Sciatic nerve (tissue), 2 donors: ENCODE measurements at places on chromosomes 16 and 17. TPM values are rescaled to one million over a fixed set of nuclear protein-coding genes. Genes with fewer than 3 reads are reported as not detected.
A peak's percentile ranks its signal among the peaks of the same experiment; 100 is the strongest.

Gene AURKB
- total RNA-seq = 48.5 TPM

Gene RTN4RL1
- total RNA-seq = 5.8 TPM

Gene SLX1A
- total RNA-seq = 18.5 TPM

Gene KIF18B
- total RNA-seq = 0.40 TPM

Gene ZNF423
- 25.3 TPM for total RNA-seq

Gene ZNF750
- not detected for total RNA-seq

DNA sequence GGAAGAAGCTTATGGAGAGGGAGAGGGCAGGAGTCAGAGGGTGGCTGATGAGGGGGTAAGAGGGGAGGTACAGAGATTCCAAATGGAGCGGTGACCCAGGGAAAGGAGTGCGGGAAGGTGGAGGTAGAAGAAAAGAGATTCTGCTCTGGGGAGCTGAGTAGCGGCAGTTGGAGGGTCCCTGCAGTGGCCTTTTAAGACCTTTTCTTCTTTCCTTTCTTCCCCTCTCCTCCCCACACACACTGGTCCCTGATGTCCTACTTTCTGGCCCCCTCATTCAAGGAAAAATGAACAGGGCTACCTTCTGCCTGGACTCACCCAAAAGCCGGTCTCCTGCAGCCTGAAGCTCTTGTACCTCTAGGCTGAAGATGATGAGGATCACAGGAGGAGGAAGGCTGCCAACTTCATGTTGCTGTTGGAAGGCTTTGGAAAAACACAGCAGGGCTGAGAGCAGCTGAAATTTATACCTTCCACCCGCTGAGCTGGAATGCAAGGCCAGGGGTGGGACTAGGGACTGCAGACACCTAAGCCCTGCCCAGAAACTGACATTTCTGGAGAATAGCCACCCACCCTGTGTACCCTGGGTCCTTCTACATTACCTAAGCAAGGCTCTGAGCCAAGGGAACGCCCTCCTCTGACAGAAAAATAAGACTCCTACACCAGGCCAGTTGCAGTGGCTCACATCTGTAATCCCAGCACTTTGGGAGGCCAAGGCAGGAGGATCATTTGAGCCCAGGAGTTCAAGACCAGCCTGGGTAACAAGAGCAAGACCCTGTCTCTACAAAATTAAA is 9.4 kb upstream of the HEATR6 start:
- no peak for DNase-seq

- no peak for DNase-seq
These were observed 7.9 kb upstream of the SLC39A11 start for GRCh38 chr17:73100363-73100762.

DNA sequence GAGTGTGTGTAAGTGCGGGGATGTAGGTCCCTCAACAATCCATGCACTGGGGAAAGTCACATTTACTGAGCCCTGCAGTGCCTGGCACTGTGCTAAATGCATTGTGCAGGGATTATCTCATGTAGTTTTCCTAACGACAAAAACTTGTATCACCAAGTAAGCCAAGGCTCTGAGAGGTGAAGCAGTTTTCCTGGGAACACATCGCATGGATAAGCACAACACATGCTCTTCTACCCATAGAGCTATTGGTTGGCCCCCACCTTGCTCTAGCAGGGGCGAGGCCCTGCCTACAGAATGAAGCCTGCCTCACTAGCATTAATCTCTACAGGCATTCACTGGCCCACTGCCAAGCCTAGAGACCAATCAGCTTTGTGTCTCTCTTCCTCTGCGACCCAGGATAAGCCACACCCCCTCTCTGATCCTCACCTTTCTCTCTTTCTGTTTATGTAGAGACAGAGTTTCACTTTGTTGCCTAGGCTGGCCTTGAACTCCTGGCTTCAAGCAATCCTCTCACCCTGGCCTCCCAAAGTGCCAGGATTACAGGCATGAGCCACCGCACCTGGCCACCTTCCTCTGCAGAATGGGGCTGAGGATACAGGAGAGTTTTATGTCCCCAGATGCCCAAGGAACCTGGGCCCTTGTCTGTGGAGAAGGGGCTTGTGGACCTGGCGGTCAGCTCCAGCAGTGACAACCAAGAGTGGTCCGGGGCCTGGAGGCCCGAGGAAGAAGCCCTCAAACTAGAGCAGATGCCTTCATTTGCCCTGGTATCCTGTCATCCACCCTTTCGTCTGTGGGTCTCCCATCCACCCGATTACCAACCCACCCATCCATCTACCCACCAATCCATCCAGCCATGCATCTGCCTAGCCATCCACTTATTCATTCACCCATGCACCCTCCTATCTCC is 12.8 kb downstream of the CDH16 start:
- DNase-seq = no peak

GRCh38 chr16:55661941-55662643 is 6.3 kb downstream of the SLC6A2 start:
- no peak for DNase-seq

DNA sequence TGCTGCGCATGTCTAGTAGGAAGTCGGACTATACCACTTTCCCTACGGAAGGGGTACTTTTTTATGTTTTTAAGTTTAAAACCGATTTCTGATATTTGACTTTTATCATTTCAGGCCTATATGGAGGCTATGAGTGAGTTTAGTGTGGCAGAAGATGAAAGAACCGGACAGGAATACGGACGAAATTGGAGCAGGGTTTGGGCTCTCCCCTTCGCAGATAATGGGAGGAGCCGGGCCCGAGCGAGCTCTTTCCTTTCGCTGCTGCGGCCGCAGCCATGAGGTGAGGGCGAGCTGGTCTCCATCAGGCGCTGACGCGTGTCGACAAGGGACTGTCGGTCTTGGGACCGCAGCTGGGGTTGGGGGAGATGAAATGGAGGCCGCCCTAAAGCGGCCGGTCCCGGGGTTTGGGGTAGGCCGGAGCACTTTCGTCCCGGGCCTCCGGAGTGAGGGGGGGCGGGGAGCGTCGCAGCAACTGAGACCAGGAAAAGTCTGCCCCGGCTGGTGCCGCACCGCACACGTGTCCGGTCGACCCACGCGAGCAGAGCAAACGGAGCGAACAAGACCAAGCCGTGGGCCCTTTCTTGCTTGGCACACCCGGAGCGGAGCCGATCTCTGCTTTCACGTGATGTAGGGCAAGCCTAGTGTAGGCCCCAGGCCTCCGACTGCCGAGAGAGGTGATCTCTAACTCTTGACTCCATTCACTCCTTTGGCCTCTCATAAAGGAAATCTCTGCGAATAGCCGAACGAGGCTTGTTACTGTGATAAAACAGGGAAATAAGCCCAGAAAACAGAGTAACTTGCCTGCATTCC is at the start of gene RPL19:
Gene RPL19 (plus strand): TSS at position 214 of the 810 bp plus-strand sequence. CDS start 62 bp downstream, at position 276.
- DNase-seq = peak; percentile 89

DNA sequence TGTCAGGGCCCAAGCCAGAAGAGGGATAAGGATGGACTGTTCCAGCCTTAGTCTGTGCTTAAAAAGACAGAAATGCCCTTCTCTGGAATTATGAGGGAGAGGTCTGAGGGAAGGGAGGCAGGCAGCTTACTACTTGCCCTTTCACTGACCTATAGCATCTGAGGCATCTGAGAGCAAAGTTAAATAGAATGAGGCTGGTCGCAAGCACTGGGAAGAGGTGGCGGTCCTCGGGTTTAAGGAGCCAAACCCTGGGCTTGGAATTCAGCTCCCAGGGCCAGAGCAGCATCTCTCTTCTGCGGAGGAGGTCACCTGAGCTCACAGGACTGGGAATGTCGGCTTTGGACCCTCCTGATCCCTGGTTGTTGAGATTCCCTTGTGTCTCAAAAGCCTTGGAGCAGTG is 3.1 kb upstream of the LIMD2 start:
- peak; percentile 42 for DNase-seq

GRCh38 chr16:78796221-78796866 is 696.9 kb downstream of the WWOX start:
- DNase-seq = no peak

- no peak for DNase-seq
These were observed 21.9 kb downstream of the ZNF750 start for GRCh38 chr17:82817947-82818346.

DNA sequence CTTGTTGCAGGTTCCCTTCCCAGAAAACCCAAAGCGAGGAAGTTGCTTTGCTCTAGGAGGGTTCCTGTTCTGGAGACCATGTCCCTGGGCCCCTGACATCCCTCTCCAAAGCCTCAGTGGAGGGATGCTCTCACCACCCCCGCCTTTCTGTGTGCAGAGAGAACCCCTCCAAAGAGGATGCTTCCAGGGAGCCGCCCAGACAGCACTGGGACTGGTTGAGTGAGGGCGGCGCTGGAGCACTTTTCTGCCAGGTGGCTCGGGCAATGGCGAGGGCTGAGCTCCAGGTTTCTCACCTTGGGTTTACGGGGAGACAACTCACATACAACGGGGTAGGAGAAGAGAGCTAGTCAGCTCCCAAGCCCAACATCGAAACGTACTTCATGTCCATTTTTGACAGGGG is 7.3 kb downstream of the EMC6 start:
- DNase-seq = no peak

GRCh38 chr16:86514481-86515376 is 4.4 kb downstream of the FOXF1 start:
- no peak for DNase-seq

- DNase-seq = no peak
These were observed 265.0 kb downstream of the RBFOX1 start for GRCh38 chr16:7597677-7598076.

DNA sequence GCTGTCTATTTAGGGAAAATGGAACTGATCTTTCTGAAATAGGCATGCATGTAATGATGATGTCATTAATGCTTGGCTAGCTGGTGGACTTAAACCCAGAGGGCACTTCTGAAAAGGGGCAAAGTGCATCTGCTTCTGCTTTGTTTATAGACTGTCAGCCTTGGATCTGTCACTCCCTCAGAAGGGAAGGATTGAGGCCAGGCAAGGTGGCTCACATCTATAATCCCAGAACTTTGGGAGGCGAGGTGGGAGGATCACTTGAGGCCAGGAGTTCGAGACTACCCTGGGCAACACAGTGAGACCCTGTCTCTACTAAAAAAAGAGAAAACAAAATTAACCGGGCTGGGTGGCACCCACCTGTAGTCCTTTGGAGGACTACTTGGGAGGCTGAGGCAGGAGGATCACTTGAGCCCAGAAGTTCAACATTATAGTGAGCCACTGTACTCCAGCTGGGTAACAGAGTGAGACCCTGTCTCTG is 185.5 kb downstream of the WWOX start:
- DNase-seq = no peak

GRCh38 chr17:63700528-63701455 is 867 bp upstream of the LIMD2 start:
- DNase-seq = peak; percentile 80

- peak; percentile 49 for DNase-seq
These were observed 45.8 kb downstream of the COX4I1 start for GRCh38 chr16:85845266-85845665.

GRCh38 chr16:19520861-19521331 is 1.0 kb downstream of the GDE1 start:
- DNase-seq = no peak

DNA sequence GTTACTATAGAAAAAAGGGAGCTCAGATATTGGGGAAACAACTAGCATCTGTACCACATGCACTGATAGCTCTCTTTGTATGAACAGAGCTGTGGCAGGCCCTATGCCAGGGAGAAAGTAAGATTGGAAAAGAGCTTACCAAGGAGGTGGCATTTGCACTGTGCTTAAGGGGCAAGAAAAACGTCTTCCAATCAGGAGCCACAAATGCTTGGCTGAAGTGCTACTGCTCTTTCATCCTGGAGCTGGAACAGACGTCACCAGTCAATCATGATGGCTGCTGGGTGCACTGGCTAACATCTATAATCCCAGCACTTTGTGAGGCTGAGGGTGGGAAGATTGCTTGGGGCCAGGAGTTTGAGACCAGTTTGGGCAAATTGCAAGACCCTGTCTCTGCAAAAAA is 218.5 kb downstream of the SEC14L1 start:
- no peak for DNase-seq

DNA sequence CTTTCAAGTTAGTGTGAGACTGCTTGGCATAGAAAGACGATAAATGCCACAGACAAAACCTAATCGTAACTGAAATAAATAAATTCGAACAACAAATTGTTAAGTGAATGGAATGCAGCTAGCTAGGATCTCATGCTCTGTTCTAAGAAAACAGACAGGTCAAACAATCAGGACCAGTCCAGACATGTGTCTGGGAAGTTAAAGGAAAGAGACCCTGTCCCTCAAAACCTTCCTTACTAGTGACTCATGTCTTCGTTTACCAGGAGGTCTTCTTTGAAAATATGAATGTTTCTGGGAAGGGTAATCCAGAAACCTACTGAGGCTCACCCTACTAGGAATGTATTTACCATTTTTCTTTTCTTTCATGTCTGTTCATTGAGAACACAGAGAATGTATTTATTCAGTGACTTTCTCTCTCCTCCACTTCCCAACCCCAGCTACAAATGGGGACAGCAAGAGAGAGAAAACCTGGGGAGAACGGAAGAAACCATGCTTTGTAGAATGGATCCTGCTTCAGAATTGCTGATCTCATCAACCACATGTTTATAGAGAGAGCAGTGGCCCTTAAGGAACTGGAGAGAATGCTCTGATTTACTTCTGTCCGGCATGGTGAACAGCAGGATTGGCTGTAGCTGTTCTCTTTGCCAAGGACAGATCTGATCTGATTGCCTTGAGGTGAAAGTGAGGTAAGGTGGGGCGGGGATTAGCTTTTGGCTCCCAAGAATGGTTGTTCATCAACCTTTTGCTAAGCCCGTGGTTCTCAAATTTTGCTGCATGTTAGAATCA is 39.4 kb upstream of the DHX8 start:
- no peak for DNase-seq

DNA sequence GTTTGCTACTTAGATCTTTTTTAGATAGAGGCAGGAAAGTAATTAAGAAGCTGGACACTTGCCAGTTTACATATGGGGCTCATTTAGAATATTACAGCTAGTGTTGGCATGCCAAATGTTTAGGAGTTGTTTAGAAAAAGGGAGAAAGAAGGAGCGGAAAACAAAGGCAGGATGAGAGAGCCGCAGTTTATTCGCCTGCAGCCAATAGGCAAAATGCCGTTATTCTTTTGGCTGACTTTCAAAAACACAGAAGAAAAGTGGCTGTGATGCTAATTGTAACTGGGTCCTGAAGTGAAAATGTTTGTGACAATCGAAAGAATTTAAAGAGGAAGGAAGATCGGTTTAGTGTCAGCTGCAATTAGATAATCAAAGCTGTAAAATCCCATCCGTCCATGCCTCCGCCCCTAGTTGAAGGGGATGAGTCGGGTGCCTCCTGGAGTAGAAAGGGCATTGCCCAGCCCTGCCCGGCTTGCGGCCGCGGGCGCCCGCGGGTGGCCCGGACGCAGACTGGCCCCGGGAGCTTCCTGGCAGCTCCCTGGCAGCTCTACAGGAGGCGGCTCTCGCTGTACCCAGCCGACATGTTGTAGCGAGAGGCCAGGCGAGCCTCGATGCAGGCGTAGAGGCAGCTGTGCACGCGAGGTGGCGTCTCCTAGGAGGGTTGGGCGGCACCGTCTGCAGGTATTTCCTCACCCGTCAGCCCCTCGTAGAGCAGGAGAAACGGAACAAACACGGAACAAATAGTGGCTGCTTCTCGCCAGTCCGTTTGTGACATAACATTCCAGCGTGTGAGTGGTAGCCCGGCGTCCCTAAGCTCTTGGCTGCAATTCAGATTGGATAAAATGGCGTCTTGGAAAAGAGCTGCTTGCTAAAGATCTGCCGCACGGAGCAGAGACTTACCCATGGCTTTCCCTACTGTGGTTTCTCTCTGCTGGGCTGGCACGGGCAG is 82.2 kb downstream of the TNRC6C start:
- DNase-seq = peak; percentile 68
